Naive thymus-derived CD4-positive, alpha-beta T cell (primary cell): ENCODE measurements at places on chromosomes 2 and 18. TPM values are rescaled to one million over a fixed set of nuclear protein-coding genes. Genes with fewer than 3 reads are reported as not detected.

- H3K27me3 ChIP-seq: no peaks in the 10 kb centered on the region
- no peak for DNase-seq
- H3K4me1 ChIP-seq: no peaks in the 10 kb centered on the region
- no peak overlapping the region for H3K27ac ChIP-seq
- no peak overlapping the region for H3K4me3 ChIP-seq
These were observed 274.8 kb downstream of the PDE11A start for GRCh38 chr2:177797808-177798207.

GRCh38 chr2:130307850-130308249 is 34.8 kb upstream of the IMP4 start:
- H3K4me1 ChIP-seq: no peaks in the 10 kb centered on the region
- H3K4me3 ChIP-seq: no peak overlapping the region
- H3K36me3 ChIP-seq: no peaks in the 10 kb centered on the region
- no peak for DNase-seq
- H3K27ac ChIP-seq: no peak overlapping the region

The POTEI gene
- not detected for polyA plus RNA-seq

The RESP18 gene
- polyA plus RNA-seq: not detected

The UGT1A3 gene
- polyA plus RNA-seq: not detected

The ADCYAP1 gene
- polyA plus RNA-seq: not detected
